Fibroblast of skin of abdomen (primary cell): ENCODE measurements at places on chromosomes 4 and X.

- DNase-seq, result no peak
These were observed 47.4 kb downstream of the ACSL4 start for GRCh38 chrX:109685656-109686078.

GRCh38 chr4:40214038-40214437 lies 17.2 kb downstream of the RHOH start:
- DNase-seq, result no peak

GRCh38 chrX:64321507-64321906 lies 73.7 kb downstream of the MTMR8 start:
- DNase-seq, result no peak

- peak; percentile 53 for DNase-seq
These were observed 62.6 kb upstream of the ALB start for GRCh38 chr4:73341454-73341853.

DNA sequence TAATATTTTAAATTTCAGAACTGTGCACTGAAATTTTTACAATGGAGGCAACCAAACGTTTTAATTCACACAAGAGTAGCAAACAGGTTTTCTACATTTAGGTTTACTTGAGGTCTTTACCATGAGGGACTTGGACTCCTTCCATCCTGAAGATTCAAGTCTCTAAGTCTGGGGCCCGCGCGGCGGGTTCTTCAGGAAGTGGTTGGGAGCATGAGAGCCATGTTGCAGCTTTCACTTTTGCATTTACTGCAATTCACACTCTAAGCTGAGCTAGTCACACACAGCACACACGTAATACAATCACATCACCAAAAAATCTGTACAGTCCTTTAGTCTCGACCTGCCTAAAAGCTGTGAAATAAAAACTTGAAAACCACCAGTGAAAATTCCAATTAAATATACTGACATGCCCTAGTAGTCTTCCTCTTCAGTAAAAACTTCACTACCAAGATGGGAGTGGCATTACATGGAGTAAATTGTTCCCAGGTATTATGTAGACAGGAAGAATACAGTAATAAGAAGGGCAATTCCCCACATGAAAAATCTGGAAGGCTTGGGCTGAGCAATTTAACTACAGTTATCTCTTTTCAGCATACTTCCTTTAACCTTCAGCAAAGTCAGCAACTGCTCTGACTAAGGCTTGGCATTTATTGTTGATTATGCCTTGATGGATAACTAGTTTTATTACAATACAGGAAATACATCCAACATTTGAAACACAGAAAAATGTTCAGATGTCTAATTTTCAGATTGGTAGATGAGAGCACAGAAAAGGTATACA lies 571.1 kb upstream of the DIPK2B start:
- peak; percentile 81 for DNase-seq
